HFF-Myc (cell line): ENCODE measurements at places on chromosomes 4 and X.
A peak's percentile ranks its signal among the peaks of the same experiment; 100 is the strongest.

DNA sequence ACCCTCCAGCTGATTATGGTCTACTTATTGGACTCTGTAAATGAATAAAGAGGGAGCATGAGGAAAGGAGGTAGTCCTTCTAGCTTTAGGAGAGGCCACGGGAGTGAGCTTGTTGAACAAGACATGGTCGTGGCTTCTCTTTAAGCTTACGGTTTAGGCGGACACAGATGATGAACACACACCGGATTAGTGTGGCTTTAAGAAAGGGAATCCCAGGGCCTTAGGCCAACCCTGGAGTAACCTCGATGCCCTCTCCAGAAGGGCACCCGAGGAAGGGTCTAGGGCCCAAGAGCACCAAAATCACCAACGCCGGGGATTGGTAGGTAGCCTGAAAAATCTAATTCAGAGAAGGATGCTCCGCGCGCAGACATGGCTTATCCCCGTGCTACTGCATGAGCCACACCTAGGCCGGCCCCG lies 39.4 kb downstream of the ERVMER34-1 start:
- no peak for DNase-seq

DNA sequence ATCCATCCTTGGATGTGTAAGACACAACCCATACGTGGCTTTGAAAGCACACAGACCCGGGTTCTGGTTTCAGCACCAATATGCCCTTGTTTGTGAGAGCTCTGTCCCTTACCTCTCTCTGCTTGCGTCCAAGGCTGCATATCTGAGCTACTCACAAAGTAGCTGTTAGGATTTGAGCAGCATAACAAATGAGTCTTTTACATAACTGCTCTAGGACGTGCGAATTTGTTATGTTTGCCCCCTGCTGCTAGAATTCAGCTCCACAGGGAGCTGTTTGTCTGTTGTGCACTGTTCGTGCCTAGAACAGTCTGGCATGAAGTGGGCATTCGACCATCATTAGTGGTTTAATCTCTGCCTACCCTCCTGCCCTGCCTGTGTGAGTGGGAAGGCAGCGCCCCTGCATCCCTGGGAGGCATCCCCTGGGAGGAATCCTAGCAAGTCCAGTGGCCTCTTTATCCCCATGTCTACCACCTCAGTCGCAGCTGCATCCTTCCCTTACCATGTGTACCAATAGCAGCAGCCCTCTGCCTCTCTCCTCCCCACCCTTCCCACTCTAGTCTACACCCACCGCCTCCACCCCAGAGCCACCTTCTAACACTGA lies 42.1 kb downstream of the SLC2A9 start:
- no peak for DNase-seq

GRCh38 chrX:115940888-115941332 lies 229.6 kb upstream of the AGTR2 start:
- no peak for DNase-seq

DNA sequence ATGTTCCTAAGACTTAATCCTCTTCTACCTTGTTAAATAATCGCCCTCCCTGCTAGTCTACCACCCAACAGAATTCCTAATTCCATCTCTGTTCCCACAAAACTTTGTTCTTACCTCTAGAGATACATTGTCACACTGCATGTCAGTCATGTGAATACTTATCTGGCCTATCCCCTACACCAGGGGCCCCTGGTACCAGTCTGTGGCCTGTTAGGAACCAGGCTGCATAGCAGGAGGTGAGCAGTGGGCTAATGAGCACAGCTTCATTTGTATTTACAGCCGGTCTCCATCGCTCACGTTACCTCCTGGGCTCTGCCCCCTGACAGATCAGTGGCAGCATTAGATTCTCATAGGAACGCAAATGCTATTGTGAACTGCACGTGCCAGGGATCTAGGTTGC lies 73.9 kb downstream of the APBB2 start:
- DNase-seq, result no peak

- DNase-seq, result no peak
Observed at GRCh38 chr4:6641164-6641970, 882 bp downstream of the MRFAP1 start.

DNA sequence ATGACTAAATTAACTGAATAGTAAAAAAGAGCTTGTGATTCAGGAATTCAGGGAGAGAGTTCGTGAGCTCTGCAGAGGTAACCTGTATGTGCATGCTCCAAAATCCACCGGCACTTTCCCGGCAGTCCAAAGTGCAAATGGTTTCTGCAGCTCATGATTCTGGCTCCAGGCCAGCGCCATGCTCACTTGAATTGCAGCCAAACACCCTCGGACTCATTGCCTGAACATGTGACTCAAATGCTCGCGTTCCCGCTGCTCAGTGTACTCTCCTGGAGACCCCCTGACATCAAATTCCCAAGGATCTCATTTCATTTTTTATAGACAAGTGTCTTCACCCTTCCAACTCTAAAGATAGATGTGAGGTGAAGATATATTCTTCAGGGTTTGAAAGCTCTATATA lies 44.1 kb upstream of the SH3RF1 start:
- DNase-seq, result peak; percentile 20

- no peak for DNase-seq
Observed at GRCh38 chr4:145716200-145716599, 36.3 kb downstream of the C4orf51 start.

DNA sequence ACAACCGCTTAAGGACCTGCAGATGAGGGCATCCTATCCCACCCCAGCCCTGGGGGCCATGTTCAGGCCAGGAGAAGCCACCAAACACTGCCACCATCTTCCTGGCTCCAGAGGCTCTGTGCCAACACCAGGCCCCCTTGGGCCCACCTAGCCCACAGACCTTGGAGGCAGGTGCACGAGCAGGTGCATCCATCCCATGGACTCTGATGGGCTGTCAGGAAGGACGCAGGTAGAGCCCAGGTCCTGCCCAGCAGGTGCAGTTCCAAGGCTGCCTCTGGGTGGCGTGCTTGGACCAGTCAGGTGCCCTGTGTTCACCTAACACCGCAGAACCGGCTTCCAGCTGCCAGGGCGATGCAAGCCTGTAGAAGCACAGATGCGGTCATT lies 22.8 kb upstream of the PDE6B start:
- DNase-seq, result no peak

GRCh38 chr4:115430024-115430423 lies 316.6 kb upstream of the NDST4 start:
- no peak for DNase-seq

DNA sequence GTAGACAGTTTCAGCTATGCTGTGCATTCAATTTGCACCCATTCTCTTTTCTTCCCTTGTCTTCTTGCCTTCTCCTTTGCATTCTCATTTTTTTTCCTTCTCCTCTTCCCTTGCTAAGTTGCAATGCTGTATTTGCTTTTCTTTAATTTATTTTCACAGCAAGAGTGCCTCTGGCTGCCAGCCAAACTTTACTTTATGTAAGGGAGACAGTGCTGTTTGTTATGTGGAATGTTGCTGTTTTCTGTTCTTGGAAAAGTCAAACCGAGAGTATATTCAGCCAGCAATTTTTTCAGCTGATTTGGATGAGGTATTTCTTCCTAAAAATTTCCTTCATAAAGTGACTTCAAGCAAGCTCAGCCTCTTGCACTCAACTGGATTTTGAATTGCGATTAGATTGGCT lies 1293.4 kb downstream of the ARAP2 start:
- no peak for DNase-seq
